ENCODE measurements at places on chromosomes 16 and 17.

DNA sequence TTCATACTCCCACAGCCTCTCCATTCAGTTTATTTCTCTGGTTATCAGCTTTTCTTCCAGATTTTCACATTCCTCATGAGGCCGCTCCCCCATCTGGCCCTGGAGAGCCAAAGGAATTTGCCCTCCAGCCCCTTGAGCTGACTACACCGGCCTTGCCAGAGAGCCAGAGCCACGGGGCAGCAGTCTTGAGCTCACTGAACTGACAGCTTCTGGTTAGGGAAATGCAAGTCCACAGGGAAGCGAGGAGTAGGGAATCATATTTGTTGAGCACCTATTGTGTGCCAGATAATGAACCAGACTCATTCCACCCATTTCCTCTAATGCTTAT, 102.4 kb downstream of the ABCC12 start:
- DNase-seq: no peak

DNA sequence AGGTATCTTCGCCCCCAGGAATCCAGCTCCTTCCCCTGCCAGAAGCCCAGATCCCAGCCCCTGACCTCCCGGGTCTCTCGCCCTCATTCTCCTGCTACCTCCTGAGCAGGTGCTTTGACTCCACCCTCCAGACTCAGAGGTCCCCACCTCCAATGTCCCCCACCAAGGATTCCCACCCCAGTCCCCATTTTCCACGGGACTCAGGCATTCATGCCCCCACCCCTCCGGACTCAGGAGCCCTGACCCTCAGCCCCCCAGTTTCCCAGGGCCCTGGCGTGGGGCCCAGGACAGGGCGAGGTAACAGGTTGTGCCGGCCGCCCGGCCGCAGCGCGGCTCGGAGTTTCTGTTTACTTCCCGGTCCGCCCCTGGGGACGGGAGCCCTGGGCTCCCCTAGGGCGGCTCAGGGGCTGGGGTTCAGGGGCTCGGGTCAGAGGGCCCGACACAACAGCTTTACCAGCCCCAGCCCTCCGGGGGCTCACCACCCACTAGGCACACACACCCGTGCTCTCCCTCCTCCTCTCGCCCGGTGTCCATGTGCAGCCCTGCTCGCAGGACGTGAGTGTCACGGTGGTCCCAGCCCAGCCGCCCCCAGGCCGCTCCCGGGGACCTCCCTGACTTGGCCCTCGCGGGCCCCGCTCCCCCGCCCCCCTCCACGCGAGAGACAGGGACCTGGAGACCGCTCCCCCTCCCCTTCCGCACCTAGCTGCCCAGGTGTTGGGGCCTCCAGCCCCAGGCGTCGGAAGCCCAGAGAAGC, 595 bp downstream of the BICDL2 start:
- no peak for DNase-seq

DNA sequence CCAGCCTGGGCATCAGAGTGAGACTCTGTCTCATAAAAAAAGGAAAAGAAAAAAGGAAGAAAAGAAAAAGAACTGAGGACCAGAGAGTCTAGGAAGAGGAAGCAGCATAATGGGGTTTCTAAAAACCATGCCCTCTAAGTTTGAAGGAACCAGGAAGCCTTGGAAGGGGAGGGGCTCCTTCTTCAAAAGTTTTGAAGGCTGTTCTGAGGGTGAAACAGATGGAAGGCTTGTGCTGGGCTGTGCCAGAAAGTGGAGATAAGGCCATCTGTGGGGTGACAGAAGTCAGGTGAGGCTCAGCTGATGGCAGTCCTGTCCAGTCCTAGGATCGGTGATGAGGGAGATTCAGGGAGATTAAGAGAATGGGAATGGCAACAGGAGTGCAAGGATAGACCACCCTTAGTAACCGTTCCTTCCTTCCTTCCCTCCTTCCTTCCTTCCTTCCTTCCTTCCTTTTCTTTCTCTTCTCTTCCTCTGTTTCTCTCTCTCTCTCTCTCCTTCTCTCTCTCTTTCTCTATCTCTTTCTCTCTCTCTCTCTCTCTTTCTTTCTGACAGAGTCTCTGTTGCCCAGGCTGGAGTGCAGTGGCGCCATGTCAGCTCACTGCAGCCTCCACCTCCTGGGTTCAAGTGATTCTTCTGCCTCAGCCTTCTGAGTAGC, 182.6 kb downstream of the NTN1 start:
- DNase-seq: no peak

GRCh38 chr17:4786516-4786915, 352 bp upstream of the VMO1 start:
- no peak for DNase-seq

DNA sequence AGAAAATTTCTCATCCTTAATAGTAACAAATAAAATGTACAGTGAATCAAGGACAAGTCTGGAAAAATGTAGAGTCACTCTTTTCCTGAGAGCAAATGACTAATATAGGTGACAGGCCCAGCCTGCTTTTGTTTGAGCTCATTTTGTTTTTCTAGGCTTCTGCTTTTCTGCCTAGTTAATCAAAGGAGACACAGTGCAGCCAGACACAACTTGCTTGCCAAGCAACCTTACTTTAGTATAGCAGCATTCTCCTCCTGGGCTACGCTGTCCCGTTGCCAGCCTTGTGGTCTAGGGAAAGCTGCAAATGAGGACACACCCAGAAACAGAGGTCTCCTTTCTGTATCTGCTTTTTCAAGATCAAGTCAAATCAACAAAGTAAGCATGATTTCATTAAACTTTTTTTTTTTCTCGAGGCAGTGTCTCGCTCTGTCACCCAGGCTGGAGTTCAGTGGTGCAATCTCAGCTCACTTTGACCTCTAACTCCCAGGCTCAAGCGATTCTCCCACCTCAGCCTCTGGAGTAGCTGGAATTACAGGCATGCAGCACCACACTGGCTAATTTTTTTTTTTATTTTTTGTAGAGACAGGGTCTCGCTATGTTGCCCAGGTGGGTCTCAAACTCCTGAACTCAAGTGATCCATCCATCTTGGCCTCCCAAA, 17.2 kb downstream of the GINS3 start:
- no peak for DNase-seq

GRCh38 chr17:75617218-75617617, 16.0 kb upstream of the SMIM5 start:
- DNase-seq: no peak

DNA sequence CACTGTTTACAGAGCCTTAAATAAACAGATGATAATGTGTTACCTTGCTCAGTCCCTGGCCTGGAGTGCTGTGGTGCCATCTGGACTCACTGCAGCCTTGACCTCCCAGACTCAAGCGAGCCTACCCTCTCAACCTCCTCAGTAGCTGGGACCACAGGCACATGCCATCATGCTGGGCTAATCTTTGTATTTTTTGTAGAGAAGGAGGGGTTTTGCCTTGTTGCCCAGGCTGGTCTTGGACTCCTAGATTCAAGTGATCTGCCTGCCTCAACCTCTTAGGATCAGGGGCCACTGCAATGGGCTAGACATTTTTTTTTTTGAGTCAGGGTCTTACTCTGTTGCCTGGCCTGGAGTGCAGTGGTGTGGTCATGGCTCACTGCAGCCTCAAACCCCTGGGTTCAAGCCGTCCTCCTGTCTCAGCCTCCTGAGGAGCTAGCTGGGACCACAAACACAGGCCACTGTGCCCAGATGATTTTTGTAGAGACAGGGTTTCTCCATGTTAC, 5.0 kb upstream of the NAGLU start:
- DNase-seq: no peak

GRCh38 chr17:77909236-77909635, 49.3 kb upstream of the TNRC6C start:
- no peak for DNase-seq

All from naive thymus-derived CD4-positive, alpha-beta T cell (primary cell).